Stimulated activated CD4-positive, alpha-beta T cell treated with anti-CD3 and anti-CD28 coated beads, Interleukin-1b, Interleukin-23, amount 100 ng/mL, for 1 hour (primary cell): ENCODE measurements at places on chromosomes 1 and 21.

- DNase-seq = no peak
Measured at GRCh38 chr1:25450891-25451290, 20.2 kb downstream of the MACO1 start.

GRCh38 chr1:101147381-101147780, 89.4 kb upstream of the S1PR1 start:
- DNase-seq = no peak

GRCh38 chr1:164557270-164557669, 1.7 kb upstream of the PBX1 start:
- no peak for DNase-seq

DNA sequence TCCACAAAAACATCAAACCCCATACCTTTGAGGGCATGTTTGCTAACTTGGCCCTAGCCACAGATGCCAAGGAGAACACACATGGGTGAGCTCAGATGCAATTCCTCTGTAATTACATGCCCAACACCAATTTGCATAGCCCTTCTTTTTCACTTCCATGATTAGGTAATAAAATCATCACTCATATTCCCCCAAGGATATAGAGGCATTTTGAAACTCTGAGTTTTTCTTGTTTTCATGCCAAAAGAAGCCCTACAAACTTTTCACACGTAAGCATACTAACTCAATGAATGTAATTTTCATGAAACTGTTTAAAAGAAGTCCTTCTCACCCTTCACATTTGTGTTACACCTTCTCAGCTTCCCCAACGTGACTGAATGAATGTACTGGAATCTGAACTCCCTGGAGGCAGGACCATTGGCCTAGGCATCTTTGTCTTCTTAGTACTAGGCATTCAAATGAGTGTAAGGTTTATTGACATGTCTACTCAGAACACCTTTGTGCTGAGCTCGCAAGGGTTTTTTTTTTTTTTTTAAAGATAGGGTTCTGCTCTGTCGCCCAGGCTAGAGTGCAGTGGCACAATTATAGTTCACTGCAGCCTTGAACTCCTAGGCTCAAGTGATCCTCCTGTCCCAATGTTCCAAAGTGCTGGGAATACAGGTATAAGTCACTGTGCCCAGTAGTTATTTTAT, 31.0 kb downstream of the FBXO42 start:
- DNase-seq = no peak

DNA sequence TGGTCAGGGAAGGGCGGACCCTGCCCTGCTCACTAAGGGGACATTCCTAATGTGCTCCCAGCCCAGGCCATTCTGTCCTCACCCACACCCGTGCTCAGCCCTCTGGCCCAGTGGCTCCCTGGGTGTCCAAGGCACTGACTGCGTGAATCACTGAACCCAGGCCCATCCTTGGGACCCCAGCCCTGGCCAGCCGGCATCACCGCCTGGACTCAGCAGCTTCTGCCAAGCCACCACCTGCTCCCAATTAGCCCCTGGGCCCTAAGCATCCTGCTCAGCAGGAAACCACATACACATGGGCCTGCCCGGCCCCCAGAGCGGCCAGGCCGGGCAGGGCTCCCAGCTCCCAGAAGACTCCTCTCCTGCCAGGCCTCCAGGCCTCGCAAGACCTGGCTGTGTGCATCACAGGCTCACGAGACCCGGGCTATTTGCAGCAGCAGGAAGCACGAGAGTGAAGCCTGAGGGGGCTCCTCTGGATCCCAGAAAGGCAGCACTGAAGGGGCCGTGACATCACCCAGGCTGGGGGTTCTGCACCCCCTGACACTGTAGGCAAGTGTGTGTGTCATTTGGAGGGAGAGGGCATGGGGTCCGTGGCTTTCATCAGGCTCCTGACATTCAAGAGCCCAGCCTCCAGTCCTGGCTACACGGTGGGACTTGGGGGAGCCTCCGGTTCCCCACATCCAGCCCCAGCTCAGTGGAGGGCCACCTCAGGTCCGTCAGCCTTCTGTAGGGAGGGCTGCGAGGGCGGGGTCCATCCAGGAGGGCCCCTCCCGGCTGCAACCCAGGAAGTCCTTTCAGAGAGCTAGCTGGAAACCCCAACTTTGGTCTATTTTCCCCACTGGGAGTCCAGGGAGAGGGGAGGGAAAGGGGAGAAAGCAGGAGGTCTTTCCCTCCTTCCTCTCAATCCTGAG, 1.6 kb downstream of the MFAP2 start:
- no peak for DNase-seq

DNA sequence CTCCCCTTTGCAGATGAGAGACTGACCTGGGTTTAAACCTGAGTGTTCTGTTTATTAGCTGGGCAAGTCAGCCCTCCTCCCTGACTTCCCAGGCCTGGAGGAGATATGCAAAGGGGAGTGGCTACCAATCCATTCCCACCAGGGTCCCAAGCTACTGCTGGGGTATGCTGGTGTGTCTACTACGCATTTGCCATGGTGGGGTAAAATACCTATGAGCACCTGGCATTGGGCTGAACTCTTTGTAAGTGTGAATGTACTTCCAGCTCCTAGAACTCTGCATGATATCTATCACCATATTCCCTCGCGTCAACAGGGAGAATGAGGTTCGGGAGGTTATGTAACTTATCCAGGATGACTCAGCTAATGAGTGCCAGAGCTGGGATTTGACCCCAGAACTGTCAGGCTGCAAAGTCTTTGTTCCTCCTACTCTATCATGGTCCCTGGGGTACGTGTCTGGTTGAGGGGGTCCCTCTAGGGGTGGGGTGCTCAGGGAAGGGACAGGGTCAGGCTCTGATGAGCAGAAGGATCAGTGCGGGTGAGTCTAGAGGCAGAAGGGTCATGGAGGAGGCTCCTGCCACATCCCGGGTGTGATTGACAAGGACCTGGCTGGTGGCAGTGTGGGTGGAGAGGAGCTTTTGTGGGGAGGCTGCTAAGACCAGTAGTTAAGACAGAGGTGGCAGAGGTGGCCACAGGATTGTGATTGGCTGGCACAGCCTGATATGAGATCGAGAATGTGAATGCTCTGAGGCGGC, 16.7 kb downstream of the AMPD2 start:
- DNase-seq = no peak

- no peak for DNase-seq
Measured at GRCh38 chr1:85327759-85328158, 51.3 kb upstream of the BCL10 start.
